NCI-H510A (cell line): ENCODE measurements at places on chromosomes 11 and 22.

DNA sequence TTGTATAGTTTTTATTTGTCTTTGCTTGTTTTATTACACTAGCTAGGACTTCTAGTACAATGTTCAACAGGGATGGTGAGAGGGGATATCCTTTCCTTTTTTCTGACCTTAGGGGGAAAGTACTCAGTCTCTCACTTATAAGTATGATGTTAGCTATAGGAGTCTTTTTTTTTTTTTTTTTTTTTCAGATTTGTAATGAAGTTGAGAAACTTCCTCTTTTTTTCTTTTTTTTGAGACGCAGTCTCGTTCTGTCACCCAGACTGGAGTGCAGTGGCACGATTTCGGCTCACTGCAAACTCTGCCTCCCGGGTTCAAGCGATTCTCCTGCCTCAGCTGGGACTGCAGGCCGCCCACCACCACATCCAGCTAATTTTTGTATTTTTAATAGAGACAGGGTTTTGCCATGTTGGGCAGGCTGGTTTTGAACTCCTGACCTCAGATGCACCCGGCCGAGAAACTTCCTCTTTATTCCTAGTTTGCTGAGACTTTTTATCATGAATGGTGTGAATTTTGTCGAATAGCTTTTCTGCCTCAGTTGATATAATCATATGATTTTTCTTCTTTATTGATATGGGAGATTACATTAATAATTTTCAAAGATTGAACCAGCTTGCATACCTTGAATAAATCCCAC is 10.9 kb downstream of the TRIM22 start:
- no peak for DNase-seq

- no peak for DNase-seq
Observed at GRCh38 chr11:125594958-125595357, 2.3 kb downstream of the STT3A start.

GRCh38 chr11:26348776-26349175 is 16.8 kb downstream of the ANO3 start:
- DNase-seq: no peak

DNA sequence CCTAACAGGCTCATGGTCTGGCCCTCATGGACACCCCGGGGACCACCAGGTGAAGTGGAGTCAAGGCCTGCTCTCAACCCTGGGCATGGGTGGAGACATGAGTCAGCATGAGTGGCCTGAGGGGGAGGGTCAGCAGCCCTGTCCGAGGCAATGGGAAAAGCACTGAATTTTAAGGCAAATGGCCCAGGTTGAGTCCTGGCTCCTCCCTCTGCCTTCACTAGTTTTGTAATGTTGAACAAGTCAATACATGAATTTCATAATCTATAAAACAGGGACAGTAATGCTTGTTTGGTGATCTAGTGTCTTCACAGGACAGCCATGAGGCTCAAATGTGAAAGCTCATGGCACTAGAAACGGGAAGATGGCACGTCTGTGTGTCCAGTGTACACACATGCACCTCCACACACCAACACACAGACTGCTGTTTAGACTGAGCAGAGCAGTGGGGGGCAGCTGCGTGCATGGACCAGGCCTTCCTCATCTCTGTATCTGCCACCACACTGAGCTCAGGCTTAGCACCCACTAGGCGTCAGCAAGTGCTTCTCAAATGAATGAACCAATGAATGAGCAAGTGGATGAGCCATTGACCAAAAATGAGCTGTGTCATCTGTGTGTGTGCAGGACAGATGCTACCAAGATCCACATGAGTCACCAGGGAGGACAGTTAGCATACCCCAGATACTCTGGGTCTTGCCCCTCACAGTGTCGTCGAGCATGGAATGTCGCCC is 63.4 kb downstream of the NRXN2 start:
- DNase-seq: no peak

GRCh38 chr11:3977078-3977477 is 117.5 kb upstream of the RRM1 start:
- DNase-seq: no peak

DNA sequence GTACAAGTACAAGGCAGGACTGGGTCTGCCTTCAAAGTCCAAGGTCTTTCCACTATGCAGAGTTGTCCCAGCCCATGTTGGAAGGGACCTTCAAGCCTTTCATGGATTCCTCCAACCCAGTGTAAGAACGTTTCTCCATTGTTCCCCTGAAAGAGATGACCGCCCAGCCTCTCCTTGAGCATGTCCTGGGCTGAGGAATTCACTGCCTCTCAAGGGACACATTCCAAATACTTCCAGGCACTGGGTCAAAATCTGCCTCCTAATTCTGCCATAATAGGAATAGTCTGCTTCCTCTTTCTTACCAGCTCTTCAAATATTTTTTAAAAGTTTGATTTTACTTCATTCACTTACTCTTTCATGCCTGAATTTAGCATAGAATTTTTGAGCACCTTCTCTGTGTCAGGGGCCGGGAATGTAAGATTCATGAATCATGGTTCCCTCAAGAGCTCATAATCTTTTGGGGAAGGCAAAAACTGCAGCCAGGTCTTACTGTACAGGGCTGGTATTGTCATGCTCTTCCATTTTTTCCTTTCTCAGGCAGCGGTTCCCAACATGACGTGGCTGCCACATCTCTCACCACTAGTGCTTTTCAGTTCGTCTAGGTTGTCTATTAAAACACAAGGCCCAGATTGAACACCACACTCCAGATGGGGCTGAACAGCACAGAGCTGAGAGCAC is 143.3 kb upstream of the TBCEL start:
- no peak for DNase-seq

GRCh38 chr11:130094614-130095013 is 24.9 kb downstream of the APLP2 start:
- DNase-seq: no peak

GRCh38 chr11:76837696-76838677 is 22.7 kb upstream of the ACER3 start:
- DNase-seq: no peak

DNA sequence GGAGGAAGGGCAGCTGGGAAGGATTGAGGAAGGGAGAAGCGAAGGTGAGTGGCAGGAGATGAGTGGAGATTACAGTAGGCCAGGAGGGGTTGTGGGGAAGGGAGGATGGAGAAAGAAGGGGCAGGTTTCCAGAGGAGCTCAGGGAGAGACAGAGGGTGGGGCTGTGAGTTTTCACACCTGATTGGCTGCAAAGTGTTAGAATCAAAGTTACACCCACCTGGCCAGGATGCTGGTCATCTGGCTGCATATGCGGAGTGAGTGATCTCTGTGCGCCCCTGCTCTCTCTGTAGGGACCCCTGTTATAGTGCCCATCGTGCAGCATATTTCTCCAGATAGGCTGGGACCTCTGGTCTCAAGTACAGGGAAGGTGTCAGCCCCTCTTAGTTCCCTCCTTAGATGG is 18.3 kb downstream of the AMPD3 start:
- no peak for DNase-seq

DNA sequence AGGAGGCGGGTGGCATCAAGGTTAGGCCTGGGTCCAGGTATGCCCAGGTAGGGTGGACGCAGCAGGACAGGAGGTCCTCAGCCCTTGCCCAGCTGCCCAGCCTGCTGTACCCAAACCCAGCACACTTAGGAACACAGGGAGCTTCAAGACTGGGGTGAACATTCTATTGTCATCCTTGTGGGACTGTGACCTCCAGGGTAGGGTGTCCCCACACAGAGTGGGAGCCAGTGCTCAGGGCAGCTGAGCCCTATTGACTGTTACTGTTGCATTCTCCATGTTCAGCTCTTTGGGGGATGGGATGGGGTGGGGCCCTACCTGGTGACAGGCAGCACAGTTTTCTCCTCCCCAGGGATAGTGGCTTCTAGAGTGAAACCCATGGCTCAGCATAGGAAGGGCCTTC is 106.0 kb downstream of the BCR start:
- no peak for DNase-seq

- no peak for DNase-seq
Observed at GRCh38 chr11:28984231-28984630, 876.0 kb downstream of the METTL15 start.

DNA sequence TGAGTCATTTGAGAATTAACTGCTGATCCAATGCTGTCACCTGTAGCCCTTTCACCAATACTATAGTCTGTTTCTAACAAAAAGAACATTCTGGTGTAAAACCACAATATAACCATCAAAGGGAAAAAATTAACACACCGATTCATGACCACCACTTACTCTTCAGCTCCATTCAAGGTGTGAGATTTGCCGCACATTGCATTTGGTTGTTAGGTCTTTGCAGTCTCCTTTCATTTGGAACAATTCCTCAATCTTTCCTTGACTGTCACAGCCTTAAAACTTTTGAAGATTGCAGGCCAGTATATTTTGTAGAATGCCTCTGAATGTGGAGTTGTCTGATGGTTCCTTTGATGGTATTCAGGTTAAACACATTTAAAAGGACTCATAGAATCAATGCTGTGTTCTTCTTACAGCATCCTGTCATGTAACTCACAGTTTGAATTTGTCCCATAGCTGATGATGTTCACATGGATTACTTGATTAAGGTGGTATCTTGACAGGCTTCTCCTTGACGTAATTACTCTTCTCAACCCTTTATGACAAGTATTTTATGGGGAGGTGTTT is 63.6 kb downstream of the TNRC6B start:
- no peak for DNase-seq

DNA sequence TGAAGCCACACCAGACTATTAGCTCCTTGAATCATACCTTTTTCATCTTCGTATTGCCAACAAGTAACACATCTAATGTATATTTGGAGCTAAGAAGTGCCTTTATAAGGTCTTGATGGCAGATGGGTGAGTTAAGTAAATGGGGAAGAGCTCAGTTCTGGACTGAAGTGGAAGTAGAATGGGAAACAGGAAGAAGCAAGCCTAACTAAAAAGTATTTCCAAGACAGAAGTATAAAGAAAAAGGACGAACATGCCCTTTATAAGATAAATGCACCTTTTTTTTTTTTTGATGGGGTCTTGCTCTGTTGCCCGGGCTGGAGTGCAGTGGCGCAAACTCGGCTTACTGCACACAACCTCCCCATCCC is 14.5 kb downstream of the CRTAM start:
- no peak for DNase-seq

- DNase-seq: no peak
Observed at GRCh38 chr11:15534266-15534665, 419.5 kb downstream of the INSC start.

- no peak for DNase-seq
Observed at GRCh38 chr11:62897311-62897710, 16.6 kb downstream of the SLC3A2 start.

- no peak for DNase-seq
Observed at GRCh38 chr11:32899438-32899837, 6.8 kb downstream of the QSER1 start.

DNA sequence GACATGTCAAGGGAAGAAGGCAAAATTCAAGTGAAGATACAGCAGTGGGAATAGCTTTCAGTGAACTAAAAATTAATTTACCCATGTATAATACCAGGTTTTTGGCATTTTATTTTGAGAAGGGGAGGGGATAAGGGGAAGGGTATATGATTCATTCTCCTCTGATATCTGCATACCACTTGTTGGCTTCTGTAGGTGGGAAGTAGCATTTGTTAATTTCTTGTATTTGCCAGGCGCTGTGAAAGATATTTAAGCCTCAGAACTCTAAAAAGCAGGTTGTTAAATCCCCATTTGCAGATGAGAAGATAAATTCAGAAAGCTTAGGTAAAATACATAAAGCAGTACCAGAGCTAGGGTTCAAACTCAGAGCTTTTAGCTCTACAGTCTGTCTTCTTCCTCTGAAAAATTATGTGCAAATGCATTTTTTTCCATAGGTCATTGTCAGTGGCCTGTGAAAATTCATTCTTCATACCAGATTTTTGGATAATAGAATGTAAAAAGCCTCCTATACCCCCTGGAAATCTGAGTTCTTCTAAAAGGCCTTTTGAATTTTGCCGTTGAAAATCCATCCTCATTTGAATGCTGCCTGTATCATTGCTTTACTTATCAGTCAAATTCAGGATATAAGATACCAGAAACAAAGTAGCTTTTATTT is 221.3 kb downstream of the DDX10 start:
- no peak for DNase-seq

DNA sequence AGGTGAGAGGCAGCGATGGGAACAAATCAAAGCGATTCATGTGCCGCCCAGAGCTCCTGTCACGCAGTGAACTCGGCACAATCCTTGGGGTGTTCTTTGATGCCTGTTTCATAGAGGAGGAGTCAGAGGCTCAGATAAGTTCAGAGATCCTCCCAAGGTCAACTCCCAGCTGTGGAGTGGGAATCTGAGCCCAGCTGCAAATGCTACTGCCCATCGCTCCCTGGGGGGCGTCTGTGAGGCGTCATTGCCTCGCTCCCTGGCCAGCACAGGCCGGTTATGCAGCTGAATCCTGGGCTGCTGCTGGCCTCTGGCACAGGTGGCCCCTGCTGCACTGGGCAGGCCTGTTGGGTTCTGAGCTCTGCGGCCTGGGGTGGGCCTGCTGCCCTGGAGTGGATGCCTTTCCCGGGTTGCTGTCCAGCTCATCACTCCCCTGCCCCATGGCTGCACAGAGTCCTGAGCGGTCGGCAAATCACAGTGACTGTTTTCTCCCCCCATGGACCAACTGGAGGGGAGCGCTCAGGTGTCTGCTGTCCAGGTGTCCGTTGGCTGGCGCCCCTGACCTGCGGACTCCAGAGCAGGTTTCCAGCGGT is 36.3 kb upstream of the SHISAL1 start:
- DNase-seq: no peak

GRCh38 chr11:47328449-47329390 is 23.8 kb downstream of the MYBPC3 start:
- DNase-seq: no peak

- no peak for DNase-seq
Observed at GRCh38 chr22:31104869-31105268, 2.5 kb downstream of the SELENOM start.

GRCh38 chr11:90218606-90219005 is 4.2 kb downstream of the CHORDC1 start:
- no peak for DNase-seq

DNA sequence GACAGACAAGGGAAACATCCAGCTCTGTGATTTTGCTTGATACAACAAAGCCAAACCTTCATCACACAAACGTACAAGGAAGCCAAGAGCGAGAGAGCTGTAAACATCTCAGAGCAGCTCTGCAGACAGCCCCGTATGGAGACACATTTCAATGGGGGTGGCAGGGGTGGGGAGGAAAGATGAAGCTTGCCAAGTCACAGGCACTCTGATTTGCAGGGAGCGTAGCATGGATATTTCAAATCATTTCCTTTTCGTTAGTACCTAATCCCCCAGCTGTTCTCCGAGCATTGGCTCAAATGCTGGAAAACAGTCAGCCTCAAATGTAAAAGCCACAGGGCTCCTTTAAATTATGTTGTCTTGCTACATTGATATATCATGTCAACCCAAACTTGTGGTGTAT is 458.9 kb upstream of the CADM1 start:
- no peak for DNase-seq

DNA sequence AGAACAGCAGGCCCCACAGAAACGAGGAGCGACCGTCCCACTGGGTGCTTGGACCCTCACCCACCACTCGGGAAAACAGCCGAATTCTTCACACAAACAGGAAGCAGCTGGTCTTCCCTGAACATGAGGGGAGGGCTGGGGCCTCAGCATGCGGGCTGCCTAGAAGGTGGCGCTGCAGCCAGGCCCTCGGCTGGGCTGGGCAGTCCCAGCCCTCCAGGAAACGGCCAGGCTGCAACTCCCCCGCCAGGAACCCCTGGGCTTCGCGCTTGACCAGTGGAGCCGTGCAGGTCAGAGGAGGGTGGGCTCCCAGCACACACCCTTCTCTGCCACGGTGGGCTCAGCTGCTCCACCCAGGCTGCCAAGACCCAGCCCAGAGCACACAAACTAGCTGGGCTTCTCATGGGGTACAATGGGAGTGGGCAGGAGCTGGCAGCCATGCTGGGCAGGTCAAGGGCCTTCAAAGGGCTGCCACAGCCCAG is 29.6 kb downstream of the IGF2 start:
- no peak for DNase-seq
